Stimulated activated CD4-positive, alpha-beta T cell treated with anti-CD3 and anti-CD28 coated beads, Interleukin-15, amount 100 ng/mL, for 24 hours (primary cell): ENCODE measurements at places on chromosomes 13 and 19.

DNA sequence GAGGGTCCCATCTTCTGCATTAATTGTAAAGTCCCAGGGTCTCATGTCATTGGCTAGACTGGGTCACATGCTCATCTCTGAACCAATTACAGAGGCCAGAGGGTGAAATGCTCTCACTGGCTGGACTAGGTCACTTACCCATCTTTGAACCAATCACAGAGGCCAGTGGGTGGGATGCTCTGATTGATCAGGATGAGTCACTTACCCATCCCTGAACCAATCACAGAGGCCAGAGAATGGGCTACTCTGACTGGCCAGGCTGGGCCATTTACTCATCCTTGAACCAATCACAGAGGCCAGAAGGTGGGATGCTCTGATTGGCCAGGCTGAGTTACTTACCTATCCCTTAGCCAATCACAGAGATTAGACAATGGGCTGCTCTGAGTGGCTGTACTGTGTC lies 5.3 kb downstream of the MISP start:
- peak; percentile 44 for DNase-seq

- DNase-seq = no peak
Measured at GRCh38 chr13:64428196-64428595, 2801.9 kb downstream of the PCDH9 start.

- no peak for DNase-seq
Measured at GRCh38 chr13:51243227-51243626, 21.0 kb downstream of the FAM124A start.

DNA sequence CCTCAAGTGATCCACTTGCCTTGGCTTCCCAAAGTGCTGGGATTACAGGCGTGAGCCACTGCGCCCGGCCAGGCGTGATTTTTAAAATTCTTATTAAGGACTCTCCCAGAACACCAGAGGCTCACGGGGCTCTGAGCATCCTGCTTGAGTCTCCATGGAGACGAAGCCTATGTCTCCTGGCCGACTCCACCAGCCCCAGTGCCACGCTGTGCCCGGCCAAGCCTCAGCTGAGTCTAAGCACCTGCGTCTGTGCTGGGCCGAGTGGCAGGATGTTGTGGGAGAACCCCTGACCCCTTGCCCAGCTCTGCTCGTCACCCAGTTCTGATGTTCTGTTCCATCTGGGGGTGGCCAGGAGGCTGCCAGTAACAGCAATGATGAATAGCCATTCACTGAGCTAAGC lies 3.9 kb upstream of the CELF5 start:
- no peak for DNase-seq

- no peak for DNase-seq
Measured at GRCh38 chr19:10690341-10690781, 10.9 kb upstream of the QTRT1 start.

- no peak for DNase-seq
Measured at GRCh38 chr19:18089726-18090125, 3.0 kb upstream of the IL12RB1 start.
